CD4-positive, alpha-beta T cell treated with Interferon gamma for 1 hour (primary cell): ENCODE measurements at places on chromosomes 7 and 10.

DNA sequence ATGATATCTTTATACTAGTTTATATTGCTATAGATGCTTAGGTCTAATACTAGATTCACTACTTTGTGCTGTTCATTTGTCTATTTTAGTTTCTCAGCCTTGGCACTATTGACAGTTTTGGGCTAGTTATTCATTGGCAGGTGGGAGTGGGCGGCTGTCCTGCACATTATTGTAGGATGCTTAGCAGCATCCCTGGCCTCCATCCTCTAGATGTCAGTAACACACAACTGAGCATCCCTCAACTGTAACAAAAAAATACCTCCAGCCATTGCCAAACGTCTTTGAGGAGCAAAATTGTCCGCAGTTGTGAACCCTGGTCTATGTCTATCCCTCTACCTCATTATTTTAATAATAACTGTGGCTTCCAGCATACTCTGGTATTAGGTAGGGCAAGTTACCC is 34.4 kb upstream of the PNLIP start:
- DNase-seq: no peak

- DNase-seq: no peak
These were observed 76.6 kb downstream of the SLC16A9 start for GRCh38 chr10:59633063-59633462.

DNA sequence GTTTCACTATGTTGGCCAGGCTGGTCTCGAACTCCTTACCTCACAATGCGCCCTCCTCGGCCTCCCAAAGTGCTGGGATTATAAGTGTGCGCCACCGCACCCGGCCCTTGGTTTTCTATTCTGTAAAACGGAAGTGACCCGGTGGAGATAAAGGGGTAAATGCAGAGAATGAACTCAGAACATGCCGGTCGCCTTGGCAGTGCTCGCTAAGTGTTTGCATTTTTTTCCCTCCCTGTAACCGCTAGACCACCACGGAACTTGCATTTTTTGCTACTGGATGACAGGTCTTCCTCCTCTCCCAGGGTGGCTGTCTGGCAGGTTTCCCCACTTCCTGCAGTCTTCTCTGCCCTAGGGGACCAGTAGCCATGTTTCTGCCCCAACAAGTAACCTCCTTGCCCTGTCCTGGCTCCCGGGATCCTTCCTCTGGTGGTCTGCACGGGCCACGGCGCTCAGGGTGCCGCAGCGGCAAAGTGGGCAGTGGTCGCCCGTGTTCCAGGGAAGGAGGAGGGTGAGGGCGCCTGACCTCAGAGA is 18.8 kb upstream of the GNA12 start:
- DNase-seq: no peak

GRCh38 chr10:5284311-5285057 is 80.3 kb upstream of the UCN3 start:
- DNase-seq: peak; percentile 59

DNA sequence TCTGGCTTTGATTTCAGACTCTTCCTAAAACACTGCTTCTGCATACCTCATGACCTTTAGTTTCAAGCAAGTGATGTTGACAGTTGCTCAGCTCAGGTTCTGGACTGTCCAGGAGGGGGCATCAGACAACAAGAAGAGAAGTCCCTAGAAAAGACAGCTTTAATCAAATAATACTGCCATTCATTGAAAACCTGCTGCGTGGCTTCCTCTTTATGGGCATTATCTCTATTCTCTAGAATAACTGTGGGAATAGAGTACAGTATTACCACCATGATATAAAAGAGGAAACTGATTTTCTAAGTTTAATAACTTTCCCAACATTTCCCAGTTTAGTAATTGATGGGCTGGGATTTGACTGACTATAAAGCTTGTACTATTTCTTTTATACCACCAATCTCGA is 170.4 kb downstream of the SNX13 start:
- peak; percentile 46 for DNase-seq

DNA sequence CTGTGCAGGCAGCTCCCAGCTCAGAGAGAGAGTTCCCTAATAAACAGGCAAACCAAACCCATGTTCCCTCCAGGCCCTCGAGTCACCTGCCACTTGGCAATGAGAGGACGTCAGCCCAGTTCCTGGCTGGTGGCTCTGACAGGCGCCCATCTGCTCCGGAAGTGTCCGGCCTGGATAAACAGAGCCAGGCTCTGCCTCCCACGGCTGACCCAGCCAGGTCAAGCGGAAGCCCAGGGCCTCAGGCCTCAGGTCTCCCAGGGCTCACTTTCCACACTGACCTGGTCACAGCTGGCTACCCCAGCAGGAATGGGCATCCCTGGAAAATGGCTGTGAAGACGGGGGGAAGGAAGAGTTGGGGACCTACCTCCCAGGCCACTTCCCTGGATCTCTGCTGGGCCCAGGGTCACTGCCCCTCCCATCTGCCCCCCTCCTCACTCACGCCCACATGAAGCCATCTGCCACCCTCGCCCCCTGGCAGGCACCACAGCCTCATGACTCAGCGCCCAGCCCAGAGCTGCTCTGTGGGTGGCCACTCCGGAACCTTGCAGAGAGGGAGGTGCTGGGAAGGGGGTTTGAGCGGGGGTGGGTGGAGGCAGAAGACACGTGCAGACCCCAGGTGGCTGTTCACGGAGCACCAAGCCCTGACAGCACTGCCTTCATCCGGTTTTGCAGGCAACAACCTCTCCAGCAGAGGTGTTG is 37.4 kb upstream of the DUSP5 start:
- peak; percentile 55 for DNase-seq

DNA sequence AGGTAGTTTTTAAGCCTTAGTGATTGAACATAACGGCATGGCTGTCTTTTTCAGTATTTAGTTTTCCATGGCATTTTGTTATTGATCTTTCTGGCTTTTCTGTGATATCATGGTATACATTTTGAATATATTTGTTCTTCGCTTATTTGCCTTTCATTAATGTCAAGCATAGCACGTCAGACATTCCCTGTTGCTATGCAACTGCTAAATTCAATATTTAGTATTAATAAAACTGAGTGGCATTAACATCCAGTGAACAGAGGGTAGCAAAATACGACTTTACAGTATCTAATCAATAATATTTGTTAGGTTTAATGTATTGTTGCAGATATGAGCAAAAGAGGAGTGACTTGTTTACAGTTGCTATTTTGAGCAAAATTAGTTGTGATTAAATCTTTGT is 72.5 kb downstream of the LCOR start:
- no peak for DNase-seq

GRCh38 chr7:9083837-9084236 is 650.4 kb downstream of the NXPH1 start:
- no peak for DNase-seq

DNA sequence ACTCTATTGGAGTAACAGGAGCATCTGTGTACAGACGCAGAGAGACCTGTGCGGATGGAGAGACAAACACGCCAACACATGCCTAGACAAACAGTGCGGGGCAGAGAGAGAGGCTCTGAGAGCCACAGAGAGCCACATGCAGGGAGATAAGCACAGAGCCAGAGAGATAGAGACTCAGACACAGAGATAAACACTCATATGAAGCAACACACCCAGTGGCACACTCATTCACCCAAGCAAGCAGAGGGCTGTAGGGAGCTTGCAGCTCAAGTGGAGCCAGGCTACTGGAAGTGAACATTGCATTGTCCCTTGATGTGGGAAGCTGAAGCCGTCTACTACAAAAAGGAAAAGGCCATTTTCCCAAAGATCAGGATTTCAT is 46.6 kb upstream of the PODXL start:
- DNase-seq: no peak

DNA sequence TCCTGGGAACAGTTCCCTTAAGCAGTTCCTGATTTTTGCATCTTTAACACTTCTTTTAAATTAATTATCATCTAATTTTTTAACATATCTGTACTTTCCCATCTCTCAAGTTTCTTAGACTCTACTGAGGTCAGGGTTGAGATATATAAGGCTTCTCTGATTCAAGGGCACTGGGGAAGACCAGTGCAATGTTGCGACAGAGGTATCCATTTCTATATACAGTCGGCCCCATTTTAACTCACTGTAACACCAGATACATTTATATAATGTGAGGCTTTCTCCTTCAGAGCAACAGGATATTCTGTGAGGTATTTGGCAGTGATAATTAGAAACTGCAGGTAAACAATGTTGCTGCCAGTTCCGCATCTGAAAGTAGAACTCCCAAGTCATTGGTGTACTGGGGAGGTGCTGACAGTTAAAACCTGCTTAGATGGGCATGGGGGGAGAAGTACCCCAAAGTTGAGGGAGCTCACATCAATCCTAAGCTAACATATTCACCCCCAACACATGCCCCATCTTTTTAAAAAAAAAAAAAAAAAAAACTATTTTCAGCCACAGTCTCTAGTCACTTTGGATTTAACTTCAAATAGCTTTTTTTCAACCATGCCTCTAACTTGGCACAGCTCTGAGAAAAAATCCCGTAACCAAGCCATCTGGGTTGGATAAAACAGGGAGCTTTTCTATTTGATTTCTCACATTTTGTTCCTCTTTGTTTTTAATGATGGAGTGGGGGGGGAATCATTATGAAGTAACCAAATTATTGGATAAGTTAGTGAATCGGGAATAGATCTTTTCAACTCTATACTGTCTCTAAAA is 62.9 kb downstream of the REEP3 start:
- DNase-seq: no peak

DNA sequence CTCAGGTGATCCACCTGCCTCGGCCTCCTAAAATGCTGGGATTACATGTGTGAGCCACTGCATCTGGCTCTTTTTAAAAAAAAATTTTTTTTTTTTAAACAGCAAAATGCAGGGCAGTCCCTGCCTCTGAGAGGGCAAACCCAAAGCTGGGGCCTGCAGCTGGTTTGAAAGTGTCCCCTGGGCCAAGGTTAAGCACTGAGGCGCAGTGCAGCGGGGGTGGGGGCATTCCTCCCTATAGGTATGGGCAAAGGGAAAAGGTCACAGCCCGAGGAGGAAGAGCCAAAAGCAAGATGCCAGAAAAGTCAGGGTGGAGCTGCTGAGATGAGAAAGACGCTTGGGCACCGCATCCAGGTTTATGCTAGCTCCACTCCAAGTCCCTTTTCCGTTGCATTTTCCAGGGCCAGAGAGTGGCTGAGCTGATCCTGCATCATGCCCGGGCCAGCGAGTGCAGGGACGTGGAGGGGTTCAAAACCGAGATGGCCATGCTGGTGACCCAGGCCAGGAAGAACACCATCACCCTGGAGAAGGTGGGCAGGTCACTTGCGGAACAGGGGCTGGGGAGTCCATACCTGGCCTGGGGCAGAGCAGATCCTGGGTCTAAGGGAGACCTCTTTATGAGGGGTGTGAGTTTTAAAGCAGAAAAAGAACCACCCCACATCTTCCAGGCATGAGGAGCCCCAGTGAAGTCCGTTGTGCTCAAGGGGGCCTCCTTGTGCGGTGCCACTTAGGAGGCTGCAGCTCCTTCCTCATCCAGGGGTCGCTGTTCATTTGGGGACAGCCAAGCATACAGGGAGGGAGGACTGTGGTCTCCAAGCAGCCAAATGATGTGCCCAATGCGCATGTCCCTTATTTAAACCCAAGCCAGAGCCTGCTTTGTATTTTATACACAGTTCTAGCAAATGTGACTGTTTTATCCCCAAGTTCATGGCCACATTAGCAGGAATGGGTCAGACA is 7.0 kb upstream of the NDUFB2 start:
- no peak for DNase-seq

DNA sequence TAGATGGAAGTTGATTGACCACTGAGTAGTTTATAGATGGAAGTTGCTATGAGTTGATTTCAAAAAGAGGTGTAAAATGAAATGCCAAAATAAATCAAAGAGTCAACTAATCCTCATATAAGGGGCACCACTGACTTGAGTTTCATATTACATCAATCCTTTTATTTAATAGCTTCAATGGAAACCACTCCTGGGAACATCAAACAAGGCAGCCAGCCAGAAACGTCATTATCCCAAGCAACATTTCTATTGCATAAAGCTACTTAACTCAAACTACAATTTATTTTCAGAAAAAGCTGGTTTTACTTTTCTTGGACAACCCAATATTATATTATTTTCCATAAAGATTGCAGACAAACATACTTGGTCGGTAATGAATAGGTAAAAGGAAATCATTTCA is 162.1 kb downstream of the TSPAN12 start:
- no peak for DNase-seq

DNA sequence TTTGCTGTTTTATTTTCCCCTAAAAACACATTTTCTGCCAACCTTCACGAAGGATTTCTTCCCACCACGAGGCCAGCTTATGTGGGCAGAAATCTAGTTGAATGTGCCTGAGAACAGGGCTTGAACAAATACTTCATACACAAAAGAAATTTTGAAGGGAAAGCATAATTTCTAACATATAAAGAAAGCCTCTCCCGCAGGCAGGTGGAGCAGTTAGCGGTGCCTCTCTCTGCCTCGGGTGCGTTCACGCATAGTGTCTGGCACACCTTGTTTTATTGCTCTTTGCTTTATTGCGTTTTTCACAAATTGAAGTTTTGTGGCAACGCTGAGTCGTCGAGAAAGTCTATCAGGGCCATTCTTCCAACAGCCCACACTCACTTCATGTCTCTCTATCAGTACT is 7.0 kb upstream of the CSGALNACT2 start:
- no peak for DNase-seq

- DNase-seq: no peak
These were observed 877 bp upstream of the NOD1 start for GRCh38 chr7:30479202-30480120.

DNA sequence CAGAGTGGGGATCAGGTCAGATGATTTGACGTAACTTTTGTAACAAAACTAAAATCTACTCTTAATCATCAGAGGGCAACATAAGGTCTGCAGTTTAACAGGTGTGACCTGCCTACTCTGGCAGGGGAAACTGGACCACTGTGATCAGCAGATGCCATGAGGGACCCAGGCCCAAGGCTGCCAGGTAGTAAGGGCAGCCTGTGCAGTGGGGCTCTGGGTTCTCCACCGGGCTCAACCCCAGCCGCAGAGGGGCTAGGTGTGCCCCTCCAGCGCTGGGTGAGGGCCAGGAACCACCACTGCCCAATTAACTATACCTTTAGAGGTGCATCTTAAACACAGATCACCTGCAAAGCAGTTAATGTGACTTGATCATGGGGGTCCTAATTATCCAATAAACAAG is 17.6 kb downstream of the AKR1B1 start:
- DNase-seq: no peak

- DNase-seq: peak; percentile 49
These were observed 127.8 kb upstream of the ZNF746 start for GRCh38 chr7:149625340-149625946.

DNA sequence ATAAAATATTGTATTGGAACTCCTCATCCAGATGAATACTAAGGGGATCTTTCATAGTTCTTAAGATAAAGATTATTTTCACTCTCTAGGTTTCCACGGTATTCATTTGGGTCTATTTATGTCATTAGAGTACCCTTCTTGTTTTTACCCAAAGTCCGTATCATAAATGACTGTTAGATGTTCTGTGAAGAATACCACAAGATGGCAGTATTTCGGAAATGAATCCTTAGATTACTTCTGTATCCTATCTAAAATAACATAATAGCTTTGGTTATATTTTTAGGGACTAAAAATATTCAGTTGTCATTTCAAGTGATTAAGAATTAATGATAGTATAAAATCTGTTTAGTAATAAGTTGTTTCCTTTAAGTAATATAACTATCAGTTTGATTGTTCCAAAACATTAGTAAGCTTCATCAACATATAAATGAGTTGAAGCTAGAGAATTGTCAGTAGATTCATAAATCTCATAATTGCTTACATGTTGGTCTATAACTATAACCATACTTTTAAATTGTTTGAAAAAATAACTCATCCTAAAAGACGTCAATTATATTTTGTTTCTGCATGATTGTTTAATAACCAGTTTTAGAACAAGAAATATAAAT is 337.5 kb upstream of the KCND2 start:
- no peak for DNase-seq

- no peak for DNase-seq
These were observed 449.1 kb downstream of the PAXIP1 start for GRCh38 chr7:154553711-154554265.

GRCh38 chr7:7795630-7796121 is 77.3 kb upstream of the RPA3 start:
- DNase-seq: no peak

GRCh38 chr7:20466543-20467021 is 135.9 kb downstream of the ITGB8 start:
- peak; percentile 11 for DNase-seq
